Activated CD4-positive, alpha-beta T cell treated with anti-CD3 and anti-CD28 coated beads, Interleukin-2, amount 50 U/mL, for 4 hours (primary cell): ENCODE measurements at places on chromosomes 7 and 10.

DNA sequence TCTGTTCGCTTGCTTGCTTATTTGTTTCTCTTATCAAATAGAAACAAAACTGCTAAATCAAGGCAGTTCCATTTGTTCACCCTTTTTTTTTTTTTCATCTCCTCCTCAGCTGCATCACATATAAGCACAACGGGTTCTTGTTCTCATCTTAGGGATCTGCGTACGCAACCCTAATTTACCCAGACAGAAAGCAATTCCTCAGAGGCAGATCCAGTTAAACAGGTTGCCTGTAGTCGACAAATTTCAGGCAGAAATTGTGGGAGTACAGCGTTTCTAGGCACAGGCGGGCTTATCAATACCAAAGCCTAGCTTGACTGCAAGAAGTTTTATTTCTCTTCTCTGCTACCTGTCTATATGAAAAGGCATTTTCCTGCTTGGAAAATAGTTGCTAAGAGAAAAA, 565.4 kb downstream of the NXPH1 start:
- no peak for DNase-seq

DNA sequence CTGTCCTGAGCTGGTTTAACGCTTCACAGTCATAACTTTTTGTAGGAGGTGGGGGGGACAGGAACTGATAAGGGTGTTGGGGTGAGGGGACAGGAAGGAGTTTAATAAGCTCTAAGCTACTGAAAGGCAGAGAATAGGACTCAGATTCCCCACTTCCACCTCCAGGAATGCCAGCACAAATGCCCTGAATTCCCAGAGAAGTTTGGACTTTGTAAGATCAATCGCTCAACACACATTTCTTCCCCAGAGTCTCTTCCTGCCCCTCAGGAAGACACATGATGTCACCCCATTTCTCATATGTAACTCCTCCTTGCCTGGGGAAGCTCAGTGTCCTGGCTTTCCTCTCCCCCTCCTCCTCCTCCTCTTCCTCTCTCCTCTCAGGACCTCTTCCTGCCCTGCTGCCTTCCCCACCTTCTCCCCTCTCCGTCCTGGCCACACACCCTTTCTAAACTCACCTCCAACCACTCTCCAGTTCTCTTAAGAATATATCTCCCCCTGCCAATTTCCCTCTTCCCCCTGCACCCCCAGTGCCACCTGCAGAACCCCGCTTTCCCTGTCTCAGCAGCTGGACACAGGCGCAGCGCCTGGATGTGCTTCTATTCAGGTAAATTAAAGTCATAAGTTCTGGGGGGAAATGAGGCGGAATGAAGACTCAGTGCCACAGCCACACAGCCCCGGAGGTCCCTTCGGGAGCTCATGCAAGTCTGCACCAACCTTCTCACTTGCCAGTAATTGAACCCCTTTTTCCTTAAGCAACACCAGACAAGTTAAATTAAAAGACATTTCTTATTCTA, 5.3 kb upstream of the LOXL4 start:
- DNase-seq, result no peak

- no peak for DNase-seq
Observed at GRCh38 chr7:74199551-74200355, 10.1 kb upstream of the LAT2 start.

DNA sequence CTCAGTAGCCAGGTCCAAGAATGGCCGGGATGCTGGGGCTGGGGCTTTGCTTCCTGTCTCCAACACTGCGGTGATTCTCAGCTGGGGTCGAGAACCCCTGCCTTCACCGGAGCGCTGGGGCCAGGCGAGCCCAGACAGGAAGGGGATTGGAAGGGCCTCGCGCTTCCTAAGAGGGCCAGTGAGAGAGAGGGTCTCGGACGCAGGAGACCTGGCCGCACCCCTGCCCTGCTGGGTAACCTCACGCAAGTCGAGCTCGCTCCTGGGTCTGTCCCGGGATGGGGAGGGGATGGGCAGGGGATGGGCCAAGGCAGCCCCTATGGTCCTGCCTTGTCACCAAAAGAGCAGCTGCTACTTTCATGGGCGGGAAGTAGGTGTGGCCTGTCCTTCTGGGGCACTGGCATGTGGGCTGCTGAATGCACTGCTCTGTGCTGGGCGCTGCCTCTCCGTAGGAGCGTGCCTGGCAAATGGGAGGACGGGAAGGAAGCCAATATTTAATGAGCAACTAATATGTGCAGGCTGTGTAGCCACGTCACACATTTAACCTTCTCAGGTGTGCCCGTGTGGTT, 20.0 kb downstream of the KCNK18 start:
- DNase-seq, result no peak

GRCh38 chr10:69489506-69490090, 38.3 kb downstream of the TSPAN15 start:
- no peak for DNase-seq

DNA sequence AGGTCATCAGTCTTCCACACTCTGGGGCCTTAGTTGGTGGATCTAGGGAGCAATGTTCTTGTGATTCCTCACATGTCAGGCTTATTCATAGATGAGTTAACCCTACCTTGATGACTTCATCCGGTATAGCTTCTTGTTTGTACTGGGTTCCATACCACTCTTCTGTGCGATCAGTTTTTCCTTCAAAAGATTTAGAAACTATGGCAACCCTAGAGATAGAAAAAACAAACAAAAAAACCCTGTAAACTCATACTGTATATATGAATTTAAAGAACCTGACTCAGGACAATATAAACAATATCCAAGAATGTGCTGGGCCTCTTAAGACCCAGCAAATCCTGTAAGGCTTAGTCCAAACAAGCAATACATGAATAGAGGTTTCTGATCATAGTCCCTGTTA, 83.5 kb downstream of the IDE start:
- no peak for DNase-seq

DNA sequence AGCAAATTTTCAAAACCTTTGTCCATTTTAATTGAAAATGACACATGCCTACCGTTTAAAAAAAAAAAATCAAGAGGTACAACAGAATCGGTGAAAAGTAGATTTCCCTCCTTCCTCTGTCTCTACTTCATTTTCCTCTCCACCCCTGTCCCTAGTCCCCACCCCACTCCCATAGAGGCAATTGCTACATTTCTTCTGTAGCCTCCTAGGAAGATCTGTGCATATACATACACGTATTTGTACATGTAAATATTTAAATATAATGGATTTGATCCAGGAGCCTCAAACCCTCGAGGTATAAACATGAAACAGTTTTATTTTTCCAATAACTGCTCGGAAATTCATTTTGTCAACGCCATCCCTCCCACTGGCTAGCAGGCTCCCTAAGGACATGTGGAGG, 14.1 kb upstream of the SLC29A3 start:
- no peak for DNase-seq

- DNase-seq, result no peak
Observed at GRCh38 chr10:48780341-48780740, 95.7 kb downstream of the WDFY4 start.

DNA sequence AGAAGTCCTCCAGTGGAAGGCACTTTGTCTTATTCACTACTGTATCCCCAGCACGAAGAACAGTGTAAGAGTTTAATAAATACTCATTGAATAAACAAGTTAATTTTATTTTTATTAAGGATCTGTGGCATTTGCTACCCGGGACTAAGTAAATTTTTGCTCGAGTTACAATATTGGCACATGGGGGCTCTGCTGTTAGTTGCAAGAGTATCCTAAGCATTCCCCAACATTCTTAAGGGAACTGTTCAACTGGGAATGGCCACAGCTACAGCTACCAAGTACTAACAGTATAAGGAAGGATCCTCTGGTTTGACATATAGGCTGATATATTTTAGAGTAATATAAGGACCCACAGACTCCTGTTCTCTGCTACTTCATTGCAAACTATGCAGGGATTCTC, 8.7 kb upstream of the LRRTM3 start:
- no peak for DNase-seq

- DNase-seq, result no peak
Observed at GRCh38 chr10:33818343-33818742, 483.9 kb upstream of the NRP1 start.

DNA sequence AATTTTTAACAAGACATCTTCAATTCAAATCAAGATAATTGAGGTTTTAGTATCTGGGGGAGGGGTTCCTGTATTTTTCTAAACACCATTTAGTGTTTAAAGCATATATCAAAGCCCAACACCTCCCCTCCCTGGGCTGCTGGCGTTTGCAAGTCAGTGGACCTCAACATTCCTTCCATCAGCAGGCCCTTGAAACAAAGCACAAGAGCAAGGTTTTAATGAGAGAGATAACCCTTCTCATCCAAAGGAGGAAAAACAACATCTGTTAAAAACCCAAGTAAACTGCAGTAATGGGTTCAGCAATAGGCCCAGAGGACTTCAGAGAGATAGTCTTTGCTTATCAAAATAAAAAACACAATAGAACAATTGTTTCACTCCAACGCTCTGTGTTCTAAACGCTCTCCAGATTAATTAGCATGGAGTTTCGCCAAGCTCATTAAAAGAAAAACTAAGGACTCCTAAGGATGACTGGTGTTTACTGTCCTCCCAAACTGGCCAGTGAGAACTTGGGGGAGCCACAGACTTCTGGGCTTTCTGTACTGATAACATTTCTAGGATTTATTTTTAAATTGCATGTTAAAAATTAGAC, 2.5 kb downstream of the JCAD start:
- DNase-seq, result no peak

DNA sequence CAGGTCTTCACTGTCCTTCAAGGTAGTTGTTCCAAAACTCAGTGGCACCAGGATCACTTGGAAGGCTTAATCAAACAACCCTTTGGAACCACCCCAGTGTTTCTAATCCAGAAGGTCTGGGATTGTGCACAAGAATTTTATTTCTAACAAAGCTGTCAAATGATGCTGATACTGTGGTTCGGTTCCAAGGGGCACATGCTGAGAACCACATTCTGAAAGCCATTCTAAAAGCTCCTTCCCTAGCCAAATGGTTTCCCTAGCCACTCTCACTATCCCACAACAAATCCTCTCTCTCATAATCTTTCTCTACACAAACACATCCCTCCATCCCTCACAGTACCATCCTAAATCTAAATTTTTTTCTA, 52.1 kb downstream of the MACC1 start:
- no peak for DNase-seq

GRCh38 chr10:103626178-103626577, 132.7 kb downstream of the NEURL1 start:
- DNase-seq, result no peak

DNA sequence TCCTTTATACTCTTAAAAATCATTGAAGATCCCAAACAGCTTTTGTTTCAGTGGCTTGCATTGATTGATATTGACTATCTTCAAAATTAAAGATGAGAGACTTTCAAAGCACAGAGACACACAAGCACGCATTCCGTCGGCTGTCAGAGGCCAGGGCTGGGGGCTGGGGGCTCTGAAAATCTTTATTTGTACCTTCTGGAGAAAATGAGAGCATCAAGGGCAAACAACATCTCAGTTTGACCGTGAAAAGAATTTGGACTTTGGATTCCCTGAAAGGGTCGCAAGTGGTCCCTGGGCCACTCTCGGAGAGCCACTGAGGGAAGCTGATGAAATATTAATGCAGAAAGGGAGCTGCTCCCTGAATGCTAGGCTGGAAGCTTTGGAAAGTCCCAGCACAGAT, 96.4 kb downstream of the CHST15 start:
- DNase-seq, result no peak

- DNase-seq, result no peak
Observed at GRCh38 chr7:110590415-110590814, 500.5 kb upstream of the LRRN3 start.

DNA sequence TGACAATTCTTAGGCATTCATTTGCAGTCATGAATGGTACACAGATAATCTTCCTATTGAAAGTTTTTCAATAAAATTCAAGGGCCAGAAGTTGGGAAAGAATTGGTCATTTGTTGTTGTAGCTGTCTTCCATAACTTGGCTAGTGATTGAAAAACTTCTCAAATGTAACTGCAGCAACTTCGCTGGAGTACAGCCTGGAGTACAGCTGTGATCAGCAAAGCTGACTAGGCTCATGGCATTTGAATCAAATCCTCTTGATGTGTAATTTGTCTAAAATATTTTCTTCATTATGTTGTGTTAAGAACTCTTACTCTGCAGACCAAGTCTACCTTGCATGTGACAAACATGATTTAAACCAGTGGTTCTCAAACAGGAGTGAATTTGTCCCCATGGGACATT, 226.5 kb upstream of the STEAP1 start:
- no peak for DNase-seq

DNA sequence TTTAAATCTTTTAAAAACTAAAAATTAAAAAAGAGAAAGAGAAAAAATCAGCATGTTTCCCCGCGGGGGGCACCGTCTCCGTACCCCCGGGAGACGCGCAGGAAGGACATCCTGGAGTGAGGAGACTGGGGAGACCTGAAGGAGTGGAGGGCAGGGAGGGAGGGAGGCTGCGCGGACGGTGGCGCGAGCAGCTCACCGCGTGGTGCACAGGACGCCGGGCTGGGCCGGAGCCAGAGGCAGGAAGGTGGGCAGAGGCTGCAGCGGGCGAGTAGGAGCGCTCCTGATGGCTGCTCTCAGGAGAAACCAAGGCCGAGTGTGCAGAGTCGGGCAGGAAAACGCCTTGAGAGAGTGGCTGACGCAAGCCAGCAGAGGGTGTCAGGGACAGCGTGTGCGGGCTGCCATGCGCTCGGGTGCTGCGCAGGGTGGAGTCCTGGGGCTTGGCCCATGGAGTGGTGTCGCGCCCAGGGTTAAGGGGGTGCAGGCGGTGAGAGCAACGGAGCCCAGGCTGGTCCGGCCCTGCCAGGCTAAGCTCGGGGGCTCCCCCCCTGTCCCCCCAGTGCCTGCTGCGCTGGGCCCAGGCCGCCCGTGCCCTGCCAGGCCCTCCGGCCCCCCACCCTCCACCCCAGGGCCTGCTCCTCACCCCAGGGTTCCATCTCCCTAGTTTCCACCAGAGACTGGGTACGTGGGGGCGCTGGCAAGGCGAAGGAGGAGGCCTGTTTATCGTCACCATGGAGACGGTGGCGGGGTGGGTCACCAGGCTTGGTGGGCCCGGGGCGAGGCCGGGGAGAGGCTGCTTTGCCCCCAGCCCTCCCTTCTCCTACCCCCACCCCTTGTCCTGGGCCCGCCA, 28.9 kb upstream of the FXYD4 start:
- no peak for DNase-seq

- no peak for DNase-seq
Observed at GRCh38 chr7:120941064-120941463, 9.5 kb upstream of the ING3 start.

DNA sequence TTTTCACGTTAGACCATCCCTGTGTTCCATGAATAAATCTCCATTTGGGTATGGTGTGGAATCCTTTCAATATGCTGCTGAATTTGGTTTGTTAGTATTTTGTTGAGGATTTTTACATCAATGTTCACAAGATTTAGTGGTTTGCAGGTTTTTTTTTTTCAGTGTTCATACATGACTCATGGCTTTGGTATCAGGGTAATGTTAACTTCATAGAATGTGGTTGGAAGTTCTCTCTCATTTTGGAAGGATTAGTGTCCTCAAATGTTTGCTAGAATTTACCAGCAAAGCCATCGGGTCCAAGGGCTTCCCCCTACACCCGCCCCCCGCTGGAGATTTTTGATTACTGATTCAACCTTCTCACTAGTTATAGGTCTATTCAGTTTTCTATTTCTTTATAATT, 398.0 kb downstream of the NXPH1 start:
- DNase-seq, result no peak

- DNase-seq, result no peak
Observed at GRCh38 chr10:132787495-132788179, 1.7 kb upstream of the NKX6-2 start.
